Eye (tissue), 1 donor: ENCODE measurements at places on chromosomes 4 and X.

- DNase-seq = peak; percentile 72
Observed at GRCh38 chr4:1512738-1513660, 106.8 kb upstream of the NKX1-1 start.

GRCh38 chr4:150828159-150828558 is 186.9 kb downstream of the LRBA start:
- DNase-seq = no peak

GRCh38 chr4:165927815-165928214 is 54.8 kb downstream of the TLL1 start:
- DNase-seq = no peak

DNA sequence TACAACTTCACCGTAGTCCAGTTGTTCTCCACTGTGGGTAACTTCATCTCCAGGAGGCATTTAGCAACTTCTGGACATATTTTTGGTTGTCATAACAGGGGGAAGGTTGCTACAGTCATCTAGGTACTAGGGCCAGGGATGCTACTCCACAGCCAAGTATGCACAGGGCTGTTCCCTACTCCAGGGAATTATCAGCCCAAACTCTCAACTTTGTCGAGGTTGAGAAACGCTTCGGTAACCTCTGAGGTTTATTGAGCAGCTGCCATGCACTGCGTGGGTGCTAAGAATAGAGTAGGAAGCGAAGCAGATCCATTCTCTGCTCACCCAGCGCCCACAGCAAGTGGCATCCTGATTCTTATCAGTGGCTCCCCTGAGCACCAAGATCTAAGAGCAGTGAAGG is 8.2 kb downstream of the FGFBP1 start:
- no peak for DNase-seq

GRCh38 chr4:721261-722168 is 15.9 kb downstream of the PCGF3 start:
- no peak for DNase-seq

DNA sequence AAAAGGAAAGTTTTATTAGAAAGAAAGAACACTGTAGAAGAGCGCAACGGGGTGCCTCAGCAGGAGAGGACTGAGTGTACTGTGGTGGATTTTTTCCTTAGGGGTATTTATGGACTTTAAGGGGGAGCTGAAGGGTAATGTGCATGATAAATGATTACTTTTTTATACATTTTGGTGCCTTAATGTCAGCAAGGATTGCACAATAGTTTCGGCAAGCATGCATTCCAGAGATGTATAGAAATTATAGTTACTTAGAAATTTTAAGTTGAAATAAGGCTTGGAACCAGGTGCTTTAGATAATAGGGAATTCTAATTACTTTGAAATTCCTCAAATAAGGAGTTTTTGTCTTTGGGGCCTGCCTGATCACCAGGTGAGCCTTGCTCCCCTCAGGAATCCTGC is 30.5 kb upstream of the SERPINA7 start:
- DNase-seq = no peak

DNA sequence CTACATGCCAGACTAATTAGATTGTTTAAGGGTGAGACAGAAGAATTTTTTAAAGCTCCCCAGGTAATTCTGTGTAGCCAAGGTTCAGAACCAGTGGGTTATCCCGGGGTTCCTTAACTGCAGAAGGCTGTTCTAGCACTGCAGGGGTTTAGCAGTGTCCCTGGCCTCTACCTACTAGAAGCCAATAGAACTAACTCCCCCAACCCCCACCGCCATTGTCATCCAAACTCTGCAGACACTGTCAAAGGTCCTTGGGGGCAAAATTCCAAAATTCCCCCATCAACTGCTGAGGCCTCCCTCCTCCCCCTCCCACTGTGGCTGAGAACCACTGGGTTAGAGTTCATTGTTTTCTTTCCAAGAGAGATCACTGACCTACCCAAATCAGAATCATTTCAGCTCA is 66.4 kb downstream of the MOSPD2 start:
- no peak for DNase-seq

- no peak for DNase-seq
Observed at GRCh38 chrX:2654436-2655340, 36.4 kb upstream of the CD99 start.

- peak; percentile 75 for DNase-seq
Observed at GRCh38 chrX:9885150-9885549, 82.0 kb upstream of the CLDN34 start.

- DNase-seq = no peak
Observed at GRCh38 chrX:652341-652741, 21.8 kb downstream of the SHOX start.

- no peak for DNase-seq
Observed at GRCh38 chr4:141571362-141571761, 65.0 kb upstream of the IL15 start.

DNA sequence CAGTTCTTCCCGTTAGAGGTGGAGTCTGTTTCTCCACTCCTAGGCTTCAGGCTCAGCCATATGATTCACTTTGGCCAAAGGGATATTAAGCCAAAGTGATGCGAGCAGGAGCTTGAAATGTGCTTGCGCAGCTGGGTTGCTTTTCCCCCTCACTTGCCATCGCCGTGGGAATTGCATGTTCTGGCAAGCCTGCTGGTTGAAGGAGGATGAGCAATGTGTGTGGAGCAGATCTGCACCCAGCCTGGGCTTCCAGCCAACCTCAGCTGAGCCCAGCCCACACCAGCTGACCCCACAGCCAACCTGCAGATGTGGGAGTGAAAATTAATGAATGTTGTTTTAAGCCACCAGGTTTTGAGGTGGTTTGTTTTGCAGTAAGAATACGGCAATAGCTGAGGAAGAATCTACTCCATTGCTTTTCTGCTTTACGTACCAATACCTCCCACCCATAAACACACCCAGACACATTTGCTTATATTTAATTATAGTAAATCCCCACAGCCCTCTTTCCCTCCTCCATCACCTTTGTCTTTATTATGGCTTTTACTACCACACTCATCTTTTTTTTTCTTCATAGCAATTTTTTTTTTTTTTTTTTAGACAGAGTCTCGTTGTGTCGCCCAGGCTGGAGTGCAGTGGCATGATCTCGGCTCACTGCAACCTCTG is 132.8 kb upstream of the FUNDC1 start:
- peak; percentile 64 for DNase-seq

GRCh38 chrX:1536712-1537030 is 314 bp downstream of the P2RY8 start:
- DNase-seq = no peak

DNA sequence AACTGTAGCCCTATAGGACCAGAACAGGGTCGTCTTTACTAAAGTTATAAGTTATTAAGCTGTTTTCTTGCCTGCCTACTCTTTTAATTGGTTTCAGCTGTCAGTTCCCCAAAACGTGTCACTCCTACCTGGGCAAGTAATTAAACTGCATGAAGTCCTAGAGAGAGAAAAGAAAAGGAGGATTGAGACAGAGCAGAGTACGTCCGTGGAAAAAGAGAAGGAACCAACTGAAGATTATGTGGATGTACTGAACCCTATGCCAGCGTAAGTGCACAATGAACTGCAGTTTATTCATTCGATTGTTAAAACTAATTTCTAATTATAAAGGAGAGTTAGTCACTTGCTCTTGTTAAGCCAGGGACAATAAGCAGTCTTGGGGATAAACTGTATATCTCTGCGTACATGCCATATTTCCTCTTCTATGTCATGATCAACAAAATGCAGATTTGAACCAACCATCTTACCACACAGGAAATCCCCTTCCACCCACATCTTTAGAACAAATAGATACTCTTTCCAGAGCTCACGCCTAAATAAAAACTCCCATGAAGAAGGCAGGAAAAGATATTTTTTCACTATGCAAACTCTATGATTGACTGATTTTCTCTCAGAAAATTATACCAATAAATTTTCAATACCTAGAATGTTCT is 22.8 kb downstream of the STAP1 start:
- no peak for DNase-seq

DNA sequence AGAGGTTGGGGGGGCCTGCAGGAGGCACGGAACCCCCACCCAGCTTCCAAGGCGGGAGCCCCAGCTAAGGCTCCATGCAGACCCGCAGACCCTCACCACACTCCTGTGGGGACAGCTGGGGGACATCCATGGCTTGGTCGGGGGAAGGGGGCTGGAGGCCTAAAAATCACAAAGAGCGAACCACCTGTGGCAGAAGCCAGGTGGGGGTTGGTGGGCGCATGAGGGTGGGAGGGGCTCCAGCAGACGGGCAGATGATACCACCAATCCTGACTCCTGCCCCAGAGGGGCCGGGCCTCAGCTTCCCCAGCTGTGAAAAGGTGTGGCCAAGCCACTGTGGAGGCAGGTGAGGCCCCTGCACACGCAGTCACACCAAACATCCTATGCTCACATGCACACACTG is 111.6 kb downstream of the FAM53A start:
- no peak for DNase-seq

DNA sequence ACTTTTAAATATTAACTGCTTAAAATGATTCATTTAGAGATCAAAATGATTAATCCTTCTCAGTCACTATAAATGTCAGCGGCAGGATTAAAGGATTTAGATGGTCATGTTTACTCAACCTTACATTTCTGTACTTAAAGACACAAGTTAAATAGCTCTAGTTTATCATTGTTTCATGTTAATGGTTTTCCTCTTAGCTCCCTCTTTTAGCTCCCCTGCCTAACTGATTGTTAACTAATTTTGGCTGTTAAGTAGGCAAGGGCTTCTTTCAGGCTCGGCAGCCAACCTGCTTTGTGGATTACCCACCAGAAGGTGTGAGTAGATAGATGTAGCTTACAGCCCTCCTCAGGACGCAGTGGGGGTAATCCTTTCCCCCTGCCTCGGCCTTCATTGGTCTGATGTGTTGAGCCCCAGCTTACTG is 96.0 kb downstream of the TENM3 start:
- no peak for DNase-seq

DNA sequence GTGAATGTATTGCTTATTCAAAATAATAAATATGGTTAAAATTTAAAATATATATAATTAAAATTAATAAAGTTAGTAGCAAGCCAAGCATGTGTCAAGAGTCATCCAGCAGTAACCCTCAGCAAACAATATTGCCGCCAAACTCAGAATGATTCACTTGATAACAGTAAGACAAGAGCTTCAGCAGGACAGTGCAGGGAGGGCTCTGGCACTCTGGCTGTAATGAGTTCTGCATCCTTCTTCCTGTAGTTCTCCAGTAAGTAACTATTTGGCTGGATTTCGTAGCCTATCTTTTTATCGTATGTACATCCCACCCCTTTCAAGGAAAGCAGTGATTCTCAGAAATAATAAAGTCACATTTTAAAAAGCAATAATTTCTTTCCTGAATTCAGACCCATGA is 17.6 kb downstream of the OTUD6A start:
- DNase-seq = no peak

- DNase-seq = peak; percentile 86
Observed at GRCh38 chrX:119693040-119693995, at the start of gene SEPTIN6. Gene SEPTIN6 (minus strand): TSS chrX:119693168. CDS start chrX:119693105, 63 bp downstream.

DNA sequence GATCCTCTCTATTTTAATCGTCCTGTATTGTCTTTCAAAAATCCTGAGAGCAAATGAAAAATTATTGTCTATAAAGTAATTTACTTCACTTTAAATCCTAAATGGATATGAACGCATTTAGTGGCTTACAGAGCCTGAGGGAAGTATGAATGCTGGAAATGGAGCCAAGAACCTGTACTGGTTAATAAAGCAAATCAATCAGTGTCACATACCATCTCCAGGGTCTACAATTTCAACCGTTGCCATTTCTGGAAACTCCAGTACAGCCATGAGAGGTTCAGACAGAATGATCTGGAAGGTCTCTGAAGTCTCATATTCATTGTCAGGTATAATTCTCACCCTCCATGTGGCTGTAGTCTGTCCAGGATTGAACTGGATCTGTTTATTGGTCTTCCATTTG is 76.6 kb downstream of the FREM3 start:
- DNase-seq = no peak

GRCh38 chr4:13543032-13543838 is 1.1 kb downstream of the NKX3-2 start:
- peak; percentile 45 for DNase-seq

DNA sequence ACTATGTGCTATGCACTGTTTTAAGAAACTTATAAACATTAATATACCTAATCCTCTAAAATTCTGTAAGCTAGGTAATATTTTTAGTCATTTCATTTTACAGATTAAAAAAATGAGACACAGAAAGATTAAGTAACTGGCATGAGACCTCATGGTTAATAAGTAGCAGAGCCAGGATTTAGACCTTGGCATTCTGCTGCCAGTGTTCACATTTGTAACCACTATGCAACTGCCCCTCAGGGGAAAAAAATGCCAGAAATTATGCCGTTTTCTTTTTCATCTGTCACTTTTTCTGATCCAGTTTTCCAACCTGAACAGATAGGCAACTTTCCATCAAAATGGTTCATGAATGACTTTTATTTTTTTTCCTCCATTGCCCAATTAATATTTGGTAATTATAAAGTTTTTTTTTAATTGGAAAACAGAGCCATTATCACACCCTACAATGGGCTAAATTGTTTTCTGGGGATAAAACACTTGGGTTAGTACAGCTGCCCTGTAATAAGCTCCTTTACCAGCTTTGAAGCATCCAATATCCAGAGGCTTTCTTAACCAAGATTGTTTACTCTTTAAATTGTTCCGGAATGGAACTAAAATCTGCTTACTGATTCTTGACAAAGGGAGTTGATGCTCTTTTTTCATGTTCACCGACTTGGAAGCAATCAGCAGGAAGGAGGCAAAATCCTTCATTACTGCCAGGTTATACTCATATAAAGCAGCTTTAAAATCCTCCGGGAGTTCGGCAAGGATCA is 56.4 kb upstream of the DDX60 start:
- DNase-seq = peak; percentile 15

DNA sequence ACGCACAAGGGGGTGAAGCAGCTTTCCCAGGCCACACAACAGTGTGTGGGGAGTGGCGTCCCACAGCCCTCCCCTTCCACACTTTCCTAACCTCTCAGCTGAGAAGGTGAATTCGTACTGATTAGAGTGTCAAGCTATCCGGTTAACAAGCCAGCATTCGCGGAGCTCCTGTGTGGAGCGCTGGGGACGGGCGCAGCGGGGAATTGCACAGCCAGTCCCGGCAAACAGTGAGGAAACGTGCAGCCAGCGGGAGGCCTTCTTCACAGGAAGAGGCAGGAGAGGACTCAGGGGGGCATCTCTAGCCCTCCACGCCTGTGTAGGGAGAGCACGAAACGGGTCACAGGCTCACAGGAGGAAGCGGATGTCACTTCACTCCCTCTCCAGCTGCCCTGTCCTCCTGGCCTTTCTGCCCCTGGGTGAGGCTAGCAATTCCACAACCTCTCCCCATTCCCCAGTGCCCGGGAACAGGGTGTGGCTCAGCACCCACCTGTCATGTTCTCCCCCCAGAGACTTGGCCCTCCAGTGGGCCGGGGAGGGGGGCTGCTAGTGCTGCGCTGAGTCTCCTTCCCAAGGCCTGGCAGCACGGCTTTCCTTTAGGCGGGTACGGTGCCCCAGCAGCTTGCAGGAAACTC is 117.3 kb downstream of the CPZ start:
- no peak for DNase-seq

GRCh38 chrX:97374266-97374665 is 490.6 kb downstream of the RPA4 start:
- no peak for DNase-seq

- DNase-seq = no peak
Observed at GRCh38 chrX:47146936-47147859, 2.2 kb downstream of the RBM10 start.
